Stimulated activated CD8-positive, alpha-beta memory T cell treated with anti-CD3 and anti-CD28 coated beads, Interleukin-15, amount 100 ng/mL, for 24 hours (primary cell): ENCODE measurements at places on chromosomes 2 and 18.

DNA sequence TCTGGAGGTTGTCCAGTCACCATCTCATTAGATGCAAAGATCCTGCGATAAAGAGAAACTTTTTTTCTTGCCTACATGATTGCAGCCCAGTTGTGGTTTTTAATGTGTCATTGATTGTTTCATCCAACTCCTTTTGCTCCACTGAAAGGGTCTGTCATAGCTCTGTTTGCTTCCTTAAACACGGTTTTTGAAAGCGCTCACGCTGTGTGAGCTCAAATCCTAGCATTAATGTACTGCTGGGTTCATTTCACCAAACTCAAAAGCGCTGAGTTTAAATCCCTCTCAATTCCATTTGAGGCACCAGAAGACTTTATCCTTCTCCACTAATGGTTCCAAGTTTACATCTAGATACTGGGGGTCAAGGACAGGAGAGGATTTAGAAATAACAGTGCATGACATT, 53.6 kb downstream of the CDK15 start:
- DNase-seq: no peak

DNA sequence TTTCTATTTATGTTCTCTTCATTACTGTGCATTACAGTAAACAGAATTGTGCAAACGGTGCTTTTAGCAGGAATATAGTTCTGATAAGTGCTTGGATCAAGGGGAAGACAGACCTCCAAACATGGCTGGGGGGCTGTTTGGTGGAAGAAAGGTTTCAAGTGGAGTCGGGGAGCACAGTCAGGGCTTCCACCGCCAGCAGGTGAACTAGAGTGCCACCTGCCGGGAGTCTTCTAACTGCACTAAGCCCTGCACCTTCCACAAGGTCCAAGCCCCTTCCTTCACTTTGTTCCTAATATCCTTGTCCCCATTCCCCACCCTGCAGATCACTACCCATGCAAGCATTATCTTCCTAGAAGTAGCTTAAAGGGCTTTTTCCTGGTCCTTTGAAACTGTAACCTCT, 11.1 kb downstream of the ONECUT2 start:
- no peak for DNase-seq

DNA sequence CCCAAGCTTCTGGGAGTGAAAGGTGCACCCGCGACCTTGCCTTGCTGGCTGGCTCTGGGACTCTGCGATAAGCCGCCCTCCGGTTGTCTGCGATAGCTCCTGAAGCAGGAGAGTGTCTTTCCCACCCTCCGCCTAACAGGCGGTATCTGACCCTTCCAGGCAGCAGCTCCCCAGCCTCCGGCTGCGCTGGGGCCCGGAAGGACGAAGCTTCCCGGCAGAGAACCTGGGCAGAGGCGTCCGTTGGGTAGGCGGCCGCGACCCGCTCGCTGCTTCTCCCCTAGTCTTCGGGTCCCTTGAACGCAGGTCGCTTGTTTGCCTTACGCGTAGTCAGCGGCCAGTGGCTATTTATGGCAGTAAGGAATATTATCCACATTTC, 446 bp upstream of the RHBDD1 start:
- DNase-seq: no peak

- DNase-seq: no peak
Observed at GRCh38 chr18:23972453-23972852, 42.1 kb upstream of the TTC39C start.

DNA sequence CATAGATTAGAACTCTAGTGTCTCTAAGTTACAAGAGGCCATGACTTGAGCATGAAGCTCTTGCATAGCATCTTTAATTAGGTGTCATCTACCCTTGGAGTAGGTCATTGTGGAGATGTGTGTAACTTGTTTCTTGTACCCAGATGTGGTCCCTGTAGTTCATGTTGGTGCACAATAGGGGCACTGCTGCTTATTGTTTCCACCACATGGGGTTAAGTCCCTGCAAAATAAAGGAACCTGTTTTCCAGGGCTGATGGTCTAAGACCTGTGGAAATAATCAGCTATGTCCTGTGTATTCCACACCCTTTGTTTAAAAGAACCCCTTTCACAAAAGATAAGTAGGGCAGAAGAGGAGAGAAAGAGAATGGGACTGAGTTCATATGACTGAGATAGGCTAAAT, 28.6 kb downstream of the ASXL3 start:
- DNase-seq: no peak

DNA sequence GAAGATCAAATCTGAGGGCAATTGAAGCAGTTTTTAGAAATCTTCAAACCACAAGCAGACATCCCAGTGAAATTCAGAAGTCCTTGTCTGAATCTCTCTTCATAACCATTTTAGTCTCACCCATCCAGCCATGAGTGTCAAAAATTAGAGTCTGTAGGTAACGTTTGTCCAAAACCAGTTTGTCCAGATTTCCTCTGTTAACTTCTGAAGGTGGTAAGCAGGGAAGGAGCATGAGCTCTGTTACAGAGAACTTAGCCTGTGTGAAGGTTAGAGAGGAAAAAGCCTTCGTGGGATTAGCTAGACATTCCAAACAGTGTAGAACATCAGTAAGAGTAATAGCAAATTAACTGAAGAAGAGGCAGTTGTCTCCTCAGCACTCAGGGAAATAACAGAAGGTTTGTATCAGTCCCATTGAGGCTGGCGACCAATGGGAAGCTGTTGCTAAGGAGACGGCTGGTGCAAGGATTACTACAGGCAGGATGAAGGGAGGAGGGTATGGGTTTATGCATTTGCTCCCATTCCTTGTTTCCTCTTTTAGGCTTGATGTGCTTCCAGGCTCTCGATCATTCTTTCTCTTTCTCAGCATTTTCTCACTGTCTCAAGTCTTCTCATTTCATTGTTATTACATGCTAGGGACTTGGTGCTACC, 8.7 kb upstream of the GPR155 start:
- DNase-seq: no peak

GRCh38 chr2:12176623-12177454, 430.4 kb downstream of the LPIN1 start:
- DNase-seq: no peak

DNA sequence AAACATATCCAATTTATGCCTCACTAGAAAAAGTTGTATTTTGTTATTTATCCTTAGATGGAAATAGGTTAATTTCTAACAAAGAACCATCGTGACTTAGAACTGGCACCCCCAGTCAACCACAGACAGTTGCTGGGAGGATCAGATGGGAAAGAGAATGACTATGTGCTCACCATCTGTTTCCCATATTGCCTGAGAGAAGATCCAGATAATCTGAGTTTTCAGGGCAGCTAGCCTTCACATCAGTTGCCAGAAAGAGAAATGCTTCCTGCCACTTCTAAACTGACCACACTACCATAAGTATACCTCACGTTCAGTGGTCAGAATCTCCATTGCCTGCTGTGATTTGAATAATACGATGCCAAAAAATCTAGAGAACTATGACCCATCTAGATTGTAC, 28.4 kb upstream of the NEB start:
- no peak for DNase-seq

GRCh38 chr2:8992643-8993042, 10.8 kb downstream of the MBOAT2 start:
- DNase-seq: no peak

DNA sequence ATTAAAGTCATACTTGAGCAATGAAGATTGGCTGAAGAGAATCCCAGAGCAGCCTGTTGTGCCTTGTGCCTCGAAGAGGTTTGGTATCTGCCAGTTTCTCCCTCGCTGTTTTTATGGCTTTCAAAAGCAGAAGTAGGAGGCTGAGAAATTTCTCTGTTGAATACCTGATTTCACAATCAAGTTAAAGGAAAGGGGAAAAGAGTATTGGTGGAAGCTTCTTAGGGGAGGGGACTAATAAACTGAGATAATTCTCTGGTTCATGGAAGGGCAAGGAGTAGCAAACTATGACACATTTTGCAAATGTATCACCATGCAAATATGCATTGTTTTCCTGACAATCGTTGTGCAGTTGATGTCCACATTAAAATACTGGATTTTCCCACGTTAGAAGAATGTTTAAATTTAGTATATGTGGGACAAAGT, at the start of gene IL1B:
TSS of gene IL1B (minus strand) at position 85 of the 423 bp plus-strand sequence. CDS start 550 bp downstream, outside the sequence.
- no peak for DNase-seq

DNA sequence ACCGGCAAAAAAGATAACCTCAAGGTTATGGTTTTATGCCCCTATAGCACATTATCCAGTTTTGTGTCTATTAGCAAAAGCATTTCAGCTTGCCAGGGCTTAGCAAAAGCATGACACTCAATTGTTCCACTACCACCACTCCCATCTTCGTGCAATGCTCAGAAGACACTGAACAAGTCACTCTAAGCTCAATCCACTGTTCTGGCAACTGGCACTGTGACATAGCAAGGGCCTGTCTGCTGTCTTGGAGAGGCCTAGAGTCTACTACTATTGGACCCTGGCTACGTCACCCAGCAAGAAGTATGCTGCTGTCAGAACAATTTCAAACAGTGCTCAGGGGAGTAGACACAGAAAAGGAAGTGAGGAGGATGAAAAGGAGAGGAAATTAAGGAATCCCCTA, 103.5 kb upstream of the PPP1CB start:
- no peak for DNase-seq

DNA sequence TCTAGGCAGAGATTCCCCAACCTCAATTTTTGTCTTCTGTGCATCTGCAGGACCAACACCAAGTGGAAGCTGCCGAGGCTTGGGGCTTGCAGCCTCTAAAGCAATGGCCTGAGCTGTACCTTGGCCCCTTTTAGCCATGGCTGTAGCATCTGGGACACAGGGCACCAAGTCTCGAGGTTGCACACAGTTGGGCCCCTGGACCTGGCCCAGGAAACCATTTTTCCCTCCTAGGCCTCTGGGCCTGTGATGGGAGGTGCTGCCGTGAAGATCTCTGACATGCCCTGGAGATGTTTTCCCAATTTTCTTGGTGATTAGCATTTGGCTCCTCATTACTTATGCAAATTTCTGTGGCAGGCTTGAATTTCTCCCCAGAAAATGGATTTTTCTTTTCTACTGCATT, 105.7 kb upstream of the LDAH start:
- DNase-seq: no peak

- no peak for DNase-seq
Observed at GRCh38 chr2:167942366-167943081, 304.9 kb downstream of the STK39 start.

GRCh38 chr2:169569948-169570347, 3.7 kb downstream of the FASTKD1 start:
- DNase-seq: no peak

- no peak for DNase-seq
Observed at GRCh38 chr2:46333912-46334311, 36.7 kb downstream of the EPAS1 start.

- DNase-seq: no peak
Observed at GRCh38 chr18:49747876-49748275, 65.5 kb downstream of the ACAA2 start.

GRCh38 chr2:144382849-144383248, 137.1 kb downstream of the ZEB2 start:
- DNase-seq: no peak

DNA sequence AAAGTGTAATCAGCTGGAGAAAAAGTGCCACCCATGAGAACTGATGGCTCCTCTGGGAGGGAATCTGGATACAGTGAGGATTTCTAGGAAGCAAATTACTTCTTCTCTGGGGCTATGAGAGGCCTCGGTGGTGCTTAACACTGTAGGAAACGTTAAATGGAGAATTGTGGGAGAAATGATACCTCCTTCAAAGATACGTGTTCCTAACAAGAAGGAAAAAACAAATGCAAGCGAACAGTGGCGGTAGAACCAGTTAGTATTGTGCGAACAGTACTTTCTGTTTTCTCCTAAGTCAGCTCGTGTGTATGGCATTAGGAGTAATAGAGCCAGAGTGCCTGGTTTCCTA, 587 bp upstream of the MTIF2 start:
- no peak for DNase-seq

DNA sequence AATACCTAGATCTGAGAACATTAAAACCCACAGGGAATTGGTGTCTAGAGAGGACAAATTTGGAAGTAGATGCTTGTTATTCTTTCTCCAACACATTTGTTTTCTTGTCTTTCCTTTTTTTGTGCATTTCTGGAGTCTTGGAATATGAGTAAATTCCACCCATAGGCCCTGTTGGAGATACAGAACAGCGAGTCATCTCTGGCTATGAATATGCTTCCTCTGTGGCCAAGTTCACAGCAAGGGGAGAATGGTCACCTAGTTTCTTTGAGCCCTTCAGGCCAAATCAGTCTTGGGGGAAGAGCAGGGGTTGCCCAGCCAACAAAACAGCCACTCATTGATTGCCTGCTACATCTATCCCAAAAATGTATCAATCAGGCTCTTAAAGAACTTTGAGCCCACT, 31.3 kb downstream of the SP140L start:
- no peak for DNase-seq

DNA sequence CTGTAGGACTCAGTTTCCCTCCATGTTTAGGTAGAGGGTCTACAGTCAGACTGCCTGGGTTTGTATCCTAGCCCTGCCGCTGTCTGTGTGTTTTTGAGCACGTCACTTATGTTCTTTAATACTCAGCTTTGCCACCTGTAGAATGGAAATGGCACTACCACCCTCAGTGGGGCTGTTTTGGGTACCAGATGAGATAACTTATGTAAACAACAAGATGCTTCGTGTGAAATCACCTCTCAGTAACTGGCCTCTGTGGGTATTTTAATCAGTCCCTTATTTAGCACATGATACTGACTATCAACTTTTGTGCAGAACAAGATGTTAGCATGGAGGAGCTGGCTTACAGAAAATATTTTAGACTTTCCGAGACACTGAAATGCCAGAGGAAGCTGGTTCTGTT, 296.0 kb downstream of the LRRTM1 start:
- no peak for DNase-seq

DNA sequence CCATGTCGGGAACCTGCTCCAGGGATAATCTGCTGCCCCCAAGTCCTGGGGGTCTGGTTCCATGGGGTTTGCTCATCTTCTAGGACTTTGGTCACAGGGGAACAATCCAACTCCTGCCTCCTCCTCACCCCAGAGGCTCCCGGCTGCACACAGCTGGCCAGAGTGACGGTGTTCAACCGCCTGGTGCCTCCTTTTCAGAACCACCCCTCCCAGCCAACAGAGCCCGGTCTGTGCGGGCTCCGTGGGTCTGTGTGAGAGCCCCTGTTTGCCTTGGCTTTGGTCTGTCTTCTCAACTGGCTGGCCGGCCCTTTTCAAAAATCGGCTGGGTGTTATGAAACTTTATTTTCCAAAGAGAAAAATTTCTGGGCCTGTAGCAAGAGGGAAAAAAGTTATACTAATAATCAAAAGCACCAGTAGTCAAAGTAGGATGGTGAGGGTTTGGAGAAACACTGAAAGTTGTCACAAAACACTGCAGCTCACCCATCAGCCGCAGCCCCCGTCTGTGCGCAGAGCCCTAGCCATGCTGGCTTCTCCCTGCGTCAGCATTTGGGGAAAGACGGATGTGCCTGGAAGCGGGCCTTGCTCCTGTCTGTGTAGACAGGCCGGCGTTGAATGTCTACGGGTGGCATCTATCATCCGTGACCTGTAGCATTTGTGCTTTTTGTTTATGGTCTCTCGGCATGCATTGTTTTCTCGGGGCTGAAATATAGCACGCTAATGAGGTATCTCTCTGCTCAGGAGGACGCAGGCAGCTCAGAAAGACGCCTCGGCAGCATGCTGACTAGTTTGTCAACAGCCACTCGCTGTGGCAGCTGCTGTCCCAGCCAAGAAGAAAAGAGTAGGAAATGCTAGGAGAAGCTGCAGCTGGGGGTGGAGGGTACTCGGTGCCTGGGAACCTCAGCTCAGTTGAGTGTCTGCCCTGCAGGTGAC, 138.6 kb downstream of the GLI2 start:
- no peak for DNase-seq

GRCh38 chr2:111965062-111965461, 66.7 kb downstream of the MERTK start:
- no peak for DNase-seq
